Activated T-cell treated with anti-CD3 and anti-CD28 coated beads, Interleukin-2, amount 50 U/mL, for 24 hours (primary cell): ENCODE measurements at places on chromosomes 2 and 18.

DNA sequence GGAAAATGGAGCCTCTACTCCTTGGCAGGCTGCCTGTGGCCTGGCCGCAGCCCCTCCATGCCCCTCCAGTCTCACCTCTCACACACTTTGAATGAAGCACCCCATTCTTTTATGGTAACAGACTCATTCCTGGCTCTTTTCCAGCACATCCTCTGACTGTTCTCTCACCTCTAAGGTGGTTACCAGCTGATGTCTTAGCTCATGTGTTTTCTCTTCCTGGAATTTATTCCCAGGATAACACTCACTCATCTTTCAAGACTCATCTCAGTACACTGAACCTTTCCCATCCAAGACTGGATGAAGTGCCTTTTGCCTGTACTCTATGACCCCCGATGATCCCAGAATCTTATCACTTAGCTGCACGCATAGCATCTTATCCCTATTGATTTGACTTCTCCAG, 50.6 kb downstream of the SLC9A4 start:
- H3K27ac ChIP-seq, result no peak overlapping the region
- no peaks in the 10 kb centered on the region for H3K36me3 ChIP-seq
- H3K4me3 ChIP-seq, result no peak overlapping the region
- no peaks in the 10 kb centered on the region for H3K4me1 ChIP-seq

GRCh38 chr2:190333395-190333794, 10.0 kb upstream of the INPP1 start:
- H3K27ac ChIP-seq, result no peak overlapping the region
- DNase-seq, result no peak
- no peaks in the 10 kb centered on the region for H3K36me3 ChIP-seq
- H3K4me1 ChIP-seq, result no peaks in the 10 kb centered on the region

GRCh38 chr18:24656050-24656449, 195.6 kb downstream of the HRH4 start:
- H3K27ac ChIP-seq, result no peak overlapping the region
- no peaks in the 10 kb centered on the region for H3K27me3 ChIP-seq
- no peak for DNase-seq
- H3K36me3 ChIP-seq, result no peaks in the 10 kb centered on the region

GRCh38 chr18:2715990-2716389, 60.5 kb downstream of the SMCHD1 start:
- DNase-seq, result no peak
- H3K27me3 ChIP-seq, result no peaks in the 10 kb centered on the region
- peak overlapping the region; percentile 66 for H3K27ac ChIP-seq
- H3K4me1 ChIP-seq, result peaks cover 55% of the 10 kb centered on the region

- H3K4me3 ChIP-seq, result no peak overlapping the region
- H3K27me3 ChIP-seq, result no peaks in the 10 kb centered on the region
- H3K4me1 ChIP-seq, result no peaks in the 10 kb centered on the region
- no peak for DNase-seq
- H3K27ac ChIP-seq, result no peak overlapping the region
Observed at GRCh38 chr2:208798698-208799097, 392.1 kb downstream of the PTH2R start.

GRCh38 chr2:16382451-16382850, 283.2 kb downstream of the CYRIA start:
- H3K4me3 ChIP-seq, result no peak overlapping the region
- H3K36me3 ChIP-seq, result no peaks in the 10 kb centered on the region
- no peaks in the 10 kb centered on the region for H3K27me3 ChIP-seq
- H3K4me1 ChIP-seq, result no peaks in the 10 kb centered on the region
- no peak for DNase-seq
- no peak overlapping the region for H3K27ac ChIP-seq
